Cardiac ventricle fibroblast (primary cell): ENCODE measurements at places on chromosomes 5 and 9. TPM values are rescaled to one million over a fixed set of nuclear protein-coding genes. Genes with fewer than 3 reads are reported as not detected.

The TUSC1 gene
- 5.7 and 8.0 TPM in 2 replicates for total RNA-seq

The FAM221B gene
- not detected in 2 replicates for total RNA-seq

The EFNA5 gene
- 2.2 and 4.6 TPM in 2 replicates for total RNA-seq

The CCNJL gene
- total RNA-seq = 0.06 and 0.39 TPM in 2 replicates

The PDZD2 gene
- total RNA-seq = 3.7 and 6.8 TPM in 2 replicates

The TAF11L9 gene
- total RNA-seq = not detected in 2 replicates

The C8G gene
- not detected in 2 replicates for total RNA-seq

The IL31RA gene
- 0.20 and 0.31 TPM in 2 replicates for total RNA-seq

The HARS2 gene
- 20.3 and 21.3 TPM in 2 replicates for total RNA-seq

The UBE2R2 gene
- 28.5 and 31.5 TPM in 2 replicates for total RNA-seq

The PCDHGA12 gene
- 41.9 and 43.9 TPM in 2 replicates for total RNA-seq

The NEUROG1 gene
- total RNA-seq = not detected in 2 replicates

The SARDH gene
- 11.6 and 16.3 TPM in 2 replicates for total RNA-seq

The GALNT12 gene
- 1.4 and 3.3 TPM in 2 replicates for total RNA-seq

The SOX30 gene
- not detected in 2 replicates for total RNA-seq

The KCNT1 gene
- not detected in 2 replicates for total RNA-seq

The FOXD1 gene
- 0.44 and 1.1 TPM in 2 replicates for total RNA-seq

The ECM2 gene
- total RNA-seq = 39.1 and 50.1 TPM in 2 replicates

The ANKRD18B gene
- not detected in 2 replicates for total RNA-seq

The PCDHB10 gene
- 0.56 and 1.2 TPM in 2 replicates for total RNA-seq

The ARHGEF39 gene
- 0.19 and 0.34 TPM in 2 replicates for total RNA-seq

The CATSPER3 gene
- not detected in 2 replicates for total RNA-seq

The SEC61B gene
- 153 and 197 TPM in 2 replicates for total RNA-seq

The FOXE1 gene
- not detected in 2 replicates for total RNA-seq

The SEMA6A gene
- 2.7 and 3.2 TPM in 2 replicates for total RNA-seq

The RGS3 gene
- 15.5 and 27.3 TPM in 2 replicates for total RNA-seq
